Stimulated activated CD4-positive, alpha-beta T cell treated with anti-CD3 and anti-CD28 coated beads, Interleukin-1b, Interleukin-23, amount 100 ng/mL, for 1 hour (primary cell): ENCODE measurements at places on chromosomes 4 and X.

- no peak for DNase-seq
Observed at GRCh38 chrX:1491851-1492349, 39.2 kb upstream of the ASMTL start.

- no peak for DNase-seq
Observed at GRCh38 chr4:108385076-108385475, 216.3 kb upstream of the LEF1 start.

GRCh38 chr4:73662709-73663546 lies 42.7 kb upstream of the RASSF6 start:
- DNase-seq: no peak

- DNase-seq: no peak
Observed at GRCh38 chr4:189838821-189839497, 101.7 kb upstream of the FRG1 start.

DNA sequence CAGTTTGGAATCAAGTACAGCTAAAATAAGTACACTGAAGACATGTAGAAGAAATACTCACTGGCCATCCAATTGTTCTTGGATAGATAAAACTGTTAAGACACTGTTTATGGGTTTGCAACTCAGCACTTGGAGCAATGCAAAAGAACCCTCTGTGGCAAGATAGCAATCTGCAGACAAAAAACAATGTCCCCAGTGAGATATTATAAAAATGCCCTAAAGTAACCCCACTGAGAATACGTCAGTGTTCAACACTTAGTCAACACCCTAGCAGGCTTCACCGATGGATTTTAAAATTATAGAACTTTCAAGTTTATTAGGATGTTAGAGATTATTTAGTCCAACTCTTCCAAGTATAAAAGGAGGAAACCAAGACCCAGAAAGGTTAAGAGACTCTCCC lies 47.5 kb upstream of the NDP start:
- no peak for DNase-seq

DNA sequence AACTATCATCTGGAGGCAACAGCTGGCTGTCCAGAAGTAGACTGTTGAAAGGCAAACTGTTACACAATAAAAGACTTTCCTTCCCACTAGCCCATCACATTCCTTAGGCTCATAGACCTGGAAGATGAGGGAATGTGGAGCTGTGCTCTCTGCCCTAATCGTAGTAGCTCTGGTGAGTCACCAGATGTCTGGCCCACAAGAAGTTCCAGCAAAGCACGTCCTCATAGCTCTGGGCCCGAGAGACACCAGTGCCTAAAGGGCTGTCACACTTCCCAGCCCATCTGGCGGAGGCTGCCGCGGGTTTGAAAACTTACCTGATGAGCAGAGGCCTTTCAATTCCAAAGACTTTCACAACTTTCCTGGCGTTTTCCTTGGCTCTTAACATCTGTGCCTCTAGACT lies 81.7 kb upstream of the STOX2 start:
- DNase-seq: no peak

GRCh38 chrX:118862091-118862490 lies 38.5 kb downstream of the ZCCHC12 start:
- DNase-seq: no peak

DNA sequence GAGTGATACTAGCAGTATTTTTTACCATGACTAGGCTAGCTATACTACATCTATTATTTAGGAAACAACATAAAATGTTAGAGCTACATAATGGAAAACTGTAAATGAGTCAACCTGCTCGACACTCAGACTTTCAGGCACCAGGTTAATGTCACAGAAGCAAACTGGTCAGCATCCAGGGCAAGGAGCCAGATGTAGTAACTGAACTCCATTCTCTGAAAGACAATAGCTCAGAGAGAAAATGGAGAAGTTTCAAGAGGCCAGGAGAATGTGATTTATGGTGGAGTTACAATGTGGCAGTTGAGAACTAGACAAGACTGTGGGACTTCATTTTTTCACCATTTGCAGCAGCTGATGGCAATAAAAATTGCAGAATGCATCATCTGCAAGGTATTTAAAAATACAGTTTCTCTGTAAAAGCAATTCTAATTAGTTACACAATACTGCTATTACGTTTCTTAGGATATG lies 342.7 kb upstream of the PABPC4L start:
- no peak for DNase-seq

DNA sequence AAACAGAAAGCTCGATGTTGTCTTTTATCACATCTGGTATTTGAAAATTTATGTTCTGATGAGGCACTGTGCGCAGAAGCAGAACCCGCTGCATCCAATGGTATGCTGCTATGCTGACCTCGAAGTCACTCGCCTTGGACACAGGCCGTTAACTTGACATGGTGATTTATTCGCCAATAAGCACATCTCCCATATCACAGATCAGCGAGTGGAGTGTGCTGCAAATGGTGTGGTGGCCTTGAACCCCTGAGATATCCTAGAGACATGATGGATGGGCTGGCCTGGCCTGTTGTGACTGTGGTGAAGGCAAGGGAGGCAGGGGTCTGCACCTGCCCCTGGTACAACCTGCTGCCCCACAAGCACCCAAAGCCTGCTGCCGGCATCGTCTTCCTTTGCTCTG lies 175.4 kb upstream of the FRG1 start:
- DNase-seq: no peak

GRCh38 chr4:108483079-108483478 lies 137.3 kb upstream of the RPL34 start:
- DNase-seq: no peak

GRCh38 chr4:62960415-62960814 lies 1448.8 kb downstream of the TECRL start:
- no peak for DNase-seq

- no peak for DNase-seq
Observed at GRCh38 chrX:118541482-118541881, 45.9 kb downstream of the DOCK11 start.

GRCh38 chrX:2577844-2578466 lies 77.2 kb upstream of the DHRSX start:
- no peak for DNase-seq

GRCh38 chr4:102404431-102404969 lies 59.2 kb upstream of the SLC39A8 start:
- no peak for DNase-seq

DNA sequence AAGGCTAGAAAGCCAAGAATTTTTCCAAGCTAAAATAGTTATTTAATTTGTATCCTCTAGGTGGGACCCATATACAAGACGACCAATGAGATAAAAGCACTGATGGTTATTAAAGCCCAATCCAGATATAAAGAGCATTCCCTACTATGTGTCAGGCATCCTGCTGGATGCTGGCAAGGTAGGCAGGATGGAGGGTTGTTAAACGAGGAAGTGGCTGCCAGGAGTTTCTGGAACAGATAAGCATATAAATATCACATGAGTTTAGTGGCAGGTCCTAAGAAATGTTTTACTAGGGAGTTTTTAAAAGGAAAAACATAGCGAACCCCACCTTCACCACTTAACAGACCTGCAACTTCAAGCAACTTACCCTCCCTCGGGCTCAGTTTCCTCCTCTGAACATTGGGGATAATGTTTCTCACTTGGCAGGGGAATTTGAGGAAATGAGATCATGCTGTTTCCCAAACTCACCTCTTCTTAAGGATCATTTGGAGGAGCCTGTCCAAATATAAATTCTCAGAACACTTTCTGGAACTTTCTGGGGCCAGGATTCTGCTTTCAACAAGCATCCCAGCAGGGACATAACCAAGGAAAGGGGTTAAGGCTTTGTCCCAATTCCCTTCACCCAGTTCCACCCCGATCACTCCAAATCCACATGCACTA lies 94.3 kb upstream of the LDB2 start:
- no peak for DNase-seq

DNA sequence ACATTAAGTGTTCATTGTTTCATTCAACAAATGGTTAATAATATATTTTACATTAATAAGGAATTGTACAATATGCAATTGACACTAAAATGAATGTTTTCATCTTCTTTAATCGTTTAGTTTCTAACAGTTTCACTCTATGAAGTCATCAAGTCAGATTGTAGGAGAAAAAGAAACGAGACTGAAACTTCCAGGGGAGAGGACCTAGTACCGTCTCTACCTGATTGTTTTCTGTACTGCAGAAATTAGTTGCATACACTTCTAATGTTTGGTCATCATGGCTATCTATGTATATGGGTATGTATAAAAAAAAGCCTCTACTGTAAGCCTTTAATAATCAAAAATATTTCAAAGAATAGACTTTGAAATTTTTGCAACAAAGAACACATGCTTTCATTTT lies 1350.9 kb downstream of the ARAP2 start:
- DNase-seq: no peak

DNA sequence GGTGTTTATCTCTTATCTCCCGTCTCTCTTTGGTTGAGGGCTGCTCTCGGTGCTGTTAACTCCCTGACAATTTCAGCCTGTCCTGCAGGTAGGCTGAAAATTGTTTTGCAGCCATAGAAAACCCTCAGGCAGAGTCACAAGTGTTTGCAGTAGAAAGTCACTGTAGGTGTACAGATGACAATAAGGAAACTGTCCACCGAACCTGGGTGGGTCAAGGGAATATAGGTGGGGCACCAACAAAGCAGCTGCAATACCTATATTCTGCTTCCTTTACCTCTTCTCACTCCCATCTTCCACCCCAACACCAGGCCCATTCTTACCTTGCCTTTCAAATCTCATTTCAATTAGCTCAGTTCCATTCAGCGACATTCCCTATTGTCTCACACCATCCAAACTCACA lies 381.8 kb downstream of the PPP1R2C start:
- no peak for DNase-seq

DNA sequence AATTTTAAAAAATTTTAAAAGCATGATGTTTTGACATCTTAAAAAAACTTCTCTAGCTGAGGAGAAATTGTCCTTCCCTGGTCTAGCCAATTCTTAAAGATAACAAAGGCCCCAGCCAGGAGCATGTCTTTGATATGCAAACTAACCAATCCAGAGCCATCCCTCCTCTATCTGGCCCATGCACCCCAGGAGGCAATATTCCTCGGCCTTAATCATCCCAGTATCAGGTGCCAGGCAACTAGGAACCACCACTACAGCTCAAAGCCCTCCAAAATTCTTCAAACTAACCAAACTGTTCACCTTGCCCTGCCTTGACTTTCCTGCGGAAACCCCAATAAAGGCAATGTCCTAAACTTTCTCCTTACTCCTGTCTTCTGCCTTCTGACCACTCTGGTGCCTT lies 97.8 kb upstream of the USP9X start:
- no peak for DNase-seq

DNA sequence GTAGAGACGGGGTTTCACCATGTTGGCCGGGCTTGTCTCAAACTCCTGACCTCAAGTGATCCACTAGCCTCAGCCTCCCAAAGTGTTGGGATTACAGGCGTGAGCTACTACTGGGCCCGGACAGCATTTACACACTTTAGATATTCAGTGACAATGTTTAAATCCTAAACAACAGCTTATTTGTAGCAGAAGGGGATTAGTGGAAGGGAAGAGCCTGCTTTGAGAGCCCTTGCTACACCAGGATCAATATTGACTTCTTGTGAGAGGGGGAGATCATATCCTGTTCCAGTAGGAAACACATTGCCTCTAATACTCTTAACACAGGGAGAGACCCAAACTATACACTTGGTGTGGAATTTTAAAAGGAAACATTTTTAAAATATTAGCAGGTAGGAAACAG lies 7.1 kb downstream of the MGST2 start:
- DNase-seq: no peak

- no peak for DNase-seq
Observed at GRCh38 chrX:18272222-18272621, 51.5 kb upstream of the BEND2 start.

- DNase-seq: no peak
Observed at GRCh38 chr4:8739820-8740665, 131.6 kb downstream of the HMX1 start.

DNA sequence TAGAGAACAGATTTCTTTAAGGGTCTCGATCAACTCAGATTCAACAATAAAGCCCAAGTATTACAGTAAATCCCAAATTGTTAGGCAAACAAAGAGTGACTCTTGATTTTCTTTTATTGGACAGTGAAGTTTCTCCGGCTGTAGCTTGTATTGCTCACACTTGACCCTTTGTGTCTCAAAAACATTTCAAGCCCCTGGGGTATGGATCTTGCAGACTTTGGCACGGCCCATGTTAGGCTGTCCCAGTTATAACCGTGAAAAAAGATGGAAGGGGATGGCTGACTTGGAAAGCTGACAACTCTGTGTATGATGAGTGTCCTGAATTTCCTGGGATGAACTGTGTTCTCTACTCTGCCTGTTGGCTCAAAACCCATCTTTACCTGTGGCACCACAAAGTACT lies 356.1 kb downstream of the SLITRK2 start:
- no peak for DNase-seq
